Stimulated activated CD4-positive, alpha-beta T cell treated with anti-CD3 and anti-CD28 coated beads, Interleukin-12 subunit alpha, Interleukin-12 subunit beta, amount 100 ng/mL, for 24 hours (primary cell): ENCODE measurements at places on chromosomes 13 and 19.

- no peak for DNase-seq
Measured at GRCh38 chr19:52724701-52725514, 9.9 kb downstream of the ZNF611 start.

- DNase-seq, result no peak
Measured at GRCh38 chr13:103371271-103371670, 305.1 kb upstream of the SLC10A2 start.

- DNase-seq, result no peak
Measured at GRCh38 chr13:26693749-26694463, 66.7 kb downstream of the GPR12 start.

- DNase-seq, result no peak
Measured at GRCh38 chr13:108302279-108302678, 32.8 kb downstream of the TNFSF13B start.

- DNase-seq, result no peak
Measured at GRCh38 chr13:91889641-91890040, 491.2 kb downstream of the GPC5 start.

- no peak for DNase-seq
Measured at GRCh38 chr19:15379999-15380647, 536 bp upstream of the AKAP8 start.
